Natural killer cell treated with Interleukin-12 subunit alpha and Interleukin-12 subunit beta and Interleukin-15 and Interleukin-18, amount 100 ng/mL, for 72 hours (primary cell): ENCODE measurements at places on chromosomes 13 and 19. TPM values are rescaled to one million over a fixed set of nuclear protein-coding genes. Genes with fewer than 3 reads are reported as not detected.

- peaks cover 16% of the 10 kb centered on the region for H3K27me3 ChIP-seq
- H3K4me3 ChIP-seq = no peak overlapping the region
- no peaks in the 10 kb centered on the region for H3K4me1 ChIP-seq
These were observed 124.2 kb downstream of the ZIC5 start for GRCh38 chr13:99847318-99847750.

DNA sequence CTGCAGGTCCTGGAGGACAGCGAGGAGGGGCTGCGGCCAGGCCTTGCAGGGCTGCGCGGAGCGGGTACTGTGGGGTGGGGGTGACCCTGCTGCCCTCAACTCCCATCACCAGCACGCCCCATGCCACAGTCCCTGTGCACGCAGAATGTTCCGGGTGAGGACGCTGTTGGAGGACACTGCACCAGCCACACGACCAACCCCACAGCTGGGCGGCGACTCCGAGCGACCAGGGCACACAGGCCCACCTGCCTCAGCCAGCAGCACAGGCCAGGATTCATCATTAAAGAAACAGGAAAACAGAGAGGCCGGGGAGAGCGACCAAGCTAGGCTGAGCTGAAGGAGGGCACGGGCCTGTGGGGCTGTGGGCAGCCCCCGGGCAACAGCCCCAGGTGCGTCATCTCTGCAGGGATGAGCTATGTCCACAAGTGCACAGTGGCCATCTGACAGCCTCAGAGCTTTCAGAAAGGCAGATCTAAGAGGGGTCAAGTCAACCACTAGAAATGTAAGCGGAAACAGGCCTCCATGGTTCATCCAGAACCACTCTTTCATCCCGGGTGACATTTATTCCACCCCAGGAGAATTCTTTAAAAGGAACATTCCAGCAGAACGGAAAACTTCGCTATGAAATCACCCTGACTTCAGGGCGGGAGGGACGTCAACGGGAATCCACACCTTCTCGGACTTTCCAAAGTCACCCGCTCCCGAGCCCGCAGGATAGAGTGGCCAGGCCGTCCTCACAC is 1.5 kb downstream of the GAS6 start:
- no peaks in the 10 kb centered on the region for H3K36me3 ChIP-seq
- H3K4me3 ChIP-seq = peak overlapping the region; percentile 66
- DNase-seq = no peak
- H3K27ac ChIP-seq = no peak overlapping the region
- H3K27me3 ChIP-seq = peaks cover 41% of the 10 kb centered on the region

- no peaks in the 10 kb centered on the region for H3K36me3 ChIP-seq
- H3K4me1 ChIP-seq = no peaks in the 10 kb centered on the region
- peaks cover 2% of the 10 kb centered on the region for H3K27me3 ChIP-seq
- H3K27ac ChIP-seq = no peak overlapping the region
These were observed 160.5 kb downstream of the TEX29 start for GRCh38 chr13:111480976-111481375.

- H3K4me1 ChIP-seq = no peaks in the 10 kb centered on the region
- H3K27me3 ChIP-seq = no peaks in the 10 kb centered on the region
- H3K4me3 ChIP-seq = no peak overlapping the region
- H3K36me3 ChIP-seq = no peaks in the 10 kb centered on the region
These were observed 163.7 kb downstream of the URI1 start for GRCh38 chr19:30105727-30106126.

DNA sequence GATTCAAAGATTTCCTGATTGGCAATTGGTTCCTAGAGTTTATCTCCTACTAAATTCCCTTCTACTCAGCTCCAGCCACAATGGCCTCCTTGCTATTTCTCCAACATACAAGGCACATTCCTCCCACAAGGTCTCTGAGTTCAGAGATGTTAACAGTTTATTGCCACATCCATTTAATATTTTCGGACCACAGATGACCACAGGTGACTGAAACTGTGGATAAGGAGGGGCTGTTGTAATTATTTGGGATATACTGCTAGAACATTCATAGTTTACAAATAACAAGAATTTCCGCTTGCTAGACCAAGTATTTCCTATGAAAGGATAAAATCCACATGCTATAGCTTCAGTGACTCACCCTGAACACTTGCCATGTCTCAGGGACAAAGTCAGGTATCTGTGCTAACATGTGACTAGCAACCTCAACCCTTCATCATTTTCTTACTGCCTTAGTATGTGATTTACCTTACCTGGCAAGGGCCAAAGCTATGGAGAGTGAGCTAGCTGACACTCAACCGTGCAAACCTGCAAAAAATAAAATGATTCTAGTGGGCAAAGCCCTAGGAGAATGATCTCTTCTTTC is 117.7 kb downstream of the TBC1D4 start:
- H3K36me3 ChIP-seq = no peaks in the 10 kb centered on the region
- H3K4me3 ChIP-seq = no peak overlapping the region
- H3K4me1 ChIP-seq = peaks cover 19% of the 10 kb centered on the region
- H3K27ac ChIP-seq = peak overlapping the region; percentile 96
- DNase-seq = no peak
- no peaks in the 10 kb centered on the region for H3K27me3 ChIP-seq

GRCh38 chr13:44974056-44974793 is 15.0 kb downstream of the NUFIP1 start:
- H3K4me3 ChIP-seq = no peak overlapping the region
- H3K36me3 ChIP-seq = peaks cover 6% of the 10 kb centered on the region
- H3K4me1 ChIP-seq = no peaks in the 10 kb centered on the region
- H3K27me3 ChIP-seq = no peaks in the 10 kb centered on the region
- no peak for DNase-seq

GRCh38 chr13:66994097-66994496 is 236.0 kb downstream of the PCDH9 start:
- peaks cover 4% of the 10 kb centered on the region for H3K4me1 ChIP-seq
- DNase-seq = no peak
- H3K36me3 ChIP-seq = no peaks in the 10 kb centered on the region
- no peaks in the 10 kb centered on the region for H3K27me3 ChIP-seq

C19orf81 gene
- not detected for total RNA-seq

LPAR2 gene
- 35.0 TPM for total RNA-seq

ZNF382 gene
- 3.9 TPM for total RNA-seq

ONECUT3 gene
- total RNA-seq = not detected
